ENCODE measurements at places on chromosomes 7 and 10.

GRCh38 chr7:94434042-94434441 is 39.3 kb downstream of the COL1A2 start:
- DNase-seq = no peak

- no peak for DNase-seq
These were observed 142.2 kb downstream of the EMX2 start for GRCh38 chr10:117684672-117685211.

DNA sequence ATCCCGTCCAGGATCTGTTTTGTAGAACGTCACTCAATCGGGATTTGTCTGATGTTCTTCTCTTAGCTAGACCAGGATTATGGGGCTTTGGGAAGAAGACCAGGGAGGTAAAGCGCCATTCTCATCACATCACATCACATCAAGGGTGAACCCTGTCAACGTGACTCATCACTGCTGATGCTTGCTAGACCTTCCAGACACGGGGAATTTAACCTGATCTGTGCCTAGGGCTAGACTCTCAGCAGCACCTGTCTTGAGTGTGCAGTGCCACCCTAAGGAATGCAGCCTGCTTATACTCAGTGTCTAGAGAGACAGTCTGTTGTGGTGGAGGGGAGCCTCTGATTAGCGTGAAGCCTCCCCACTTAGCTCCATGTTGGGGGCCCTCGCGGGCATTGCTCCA is 678.6 kb upstream of the FOXK1 start:
- no peak for DNase-seq

- no peak for DNase-seq
These were observed 90.7 kb upstream of the LRRC4 start for GRCh38 chr7:128121711-128122530.

- DNase-seq = no peak
These were observed 126.3 kb downstream of the COL26A1 start for GRCh38 chr7:101488826-101489572.

Measured in CD4-positive, alpha-beta T cell treated with Interleukin-21 for 1 hour (primary cell).